ENCODE measurements at places on chromosomes 5 and 9.

GRCh38 chr5:36070687-36071571 lies 4.2 kb upstream of the UGT3A2 start:
- DNase-seq: no peak

DNA sequence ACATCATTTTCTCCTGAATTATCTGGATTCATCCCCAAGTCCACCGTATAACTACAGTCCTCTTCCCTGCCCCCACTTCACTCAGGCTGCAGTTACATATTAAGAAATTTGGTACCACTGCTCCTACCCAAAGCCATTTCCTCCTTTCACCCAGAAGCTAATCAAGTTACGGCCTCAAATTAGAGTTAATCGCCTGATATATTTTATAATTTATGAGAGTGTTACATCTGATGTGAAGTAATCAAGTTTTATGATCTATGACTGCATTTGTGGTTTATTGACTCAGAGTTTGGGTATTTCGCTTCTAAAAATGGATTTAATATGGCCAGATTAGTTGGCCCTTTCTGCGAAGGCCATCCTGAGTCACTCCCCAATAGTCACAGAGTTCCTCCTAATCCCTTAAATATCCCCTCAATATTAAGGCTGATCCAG lies 223.6 kb upstream of the KIF2A start:
- DNase-seq: no peak

- DNase-seq: peak; percentile 41
Observed at GRCh38 chr5:141839015-141839513, 39.1 kb downstream of the PCDH1 start.

DNA sequence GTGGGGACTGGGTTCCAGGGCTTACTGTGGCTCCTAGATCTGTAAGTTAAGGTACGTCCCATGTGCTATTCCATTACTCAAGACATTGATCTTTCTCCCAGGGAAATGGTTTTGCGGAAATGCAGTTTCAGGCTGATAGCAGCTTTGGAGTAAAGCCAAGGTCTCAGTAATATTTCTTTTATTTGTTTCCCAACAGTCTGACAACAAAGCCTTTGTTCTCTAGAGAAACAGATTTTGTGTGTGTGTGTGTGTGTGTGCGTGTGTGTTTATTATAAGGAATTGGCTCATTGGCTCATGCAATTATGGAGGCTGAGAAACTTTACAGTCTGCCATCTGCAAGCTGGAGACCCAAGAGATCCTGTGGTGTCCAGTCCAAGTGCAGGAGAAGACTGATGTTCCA lies 12.1 kb upstream of the POC5 start:
- DNase-seq: no peak

- no peak for DNase-seq
Observed at GRCh38 chr5:110070836-110071235, 381.1 kb downstream of the MAN2A1 start.

GRCh38 chr5:176883700-176884570 lies 15.2 kb downstream of the HK3 start:
- DNase-seq: no peak

GRCh38 chr5:120207129-120207528 lies 257.0 kb upstream of the PRR16 start:
- no peak for DNase-seq

GRCh38 chr9:118561051-118561450 lies 808.2 kb downstream of the BRINP1 start:
- no peak for DNase-seq

GRCh38 chr5:176497852-176498251 lies 39.4 kb downstream of the RNF44 start:
- DNase-seq: no peak

- DNase-seq: no peak
Observed at GRCh38 chr5:174185506-174185905, 140.0 kb downstream of the NSG2 start.

GRCh38 chr5:33509036-33509435 lies 68.3 kb downstream of the TARS1 start:
- DNase-seq: no peak

GRCh38 chr9:130543859-130544258 lies 35.5 kb upstream of the FUBP3 start:
- DNase-seq: no peak

DNA sequence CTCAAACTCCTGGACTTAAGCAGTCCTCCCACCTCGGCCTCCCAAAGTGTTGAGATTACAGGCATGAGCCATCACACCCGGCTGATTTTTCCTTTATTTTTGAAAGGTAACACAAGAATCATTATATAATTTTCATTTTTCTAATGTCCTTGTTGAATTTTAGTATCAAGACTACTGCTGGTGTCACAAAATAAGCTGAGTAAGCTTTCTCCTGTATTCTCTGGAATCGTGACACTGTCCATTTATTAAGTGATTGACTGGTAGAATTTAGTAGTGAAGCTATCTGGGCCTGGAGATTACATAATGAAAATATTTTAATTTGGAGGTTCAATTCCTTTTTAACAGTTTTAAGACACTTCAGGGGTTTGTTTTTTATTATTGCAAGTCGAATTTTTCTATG lies 9.5 kb downstream of the CDK20 start:
- no peak for DNase-seq

DNA sequence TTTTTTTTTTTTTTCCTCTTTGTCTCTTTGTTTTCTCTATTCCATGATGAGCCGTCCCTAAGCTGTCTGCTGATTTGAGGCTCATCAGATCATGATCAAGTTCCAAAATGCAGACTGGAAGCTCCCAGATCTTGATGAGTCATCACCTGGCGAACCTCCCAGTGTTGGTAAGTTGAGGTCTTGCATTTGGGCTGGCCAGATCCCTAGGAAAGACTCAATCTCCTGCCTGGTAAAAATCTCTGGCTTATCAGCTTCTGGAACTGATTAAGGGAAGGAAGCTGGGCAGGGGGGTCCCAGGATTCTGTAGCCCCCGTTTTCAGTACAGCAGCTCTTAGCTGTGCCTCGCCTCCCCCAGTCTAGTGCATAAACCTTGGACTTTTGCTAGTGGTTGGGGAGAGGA lies 69.0 kb downstream of the TSPAN17 start:
- no peak for DNase-seq

GRCh38 chr5:65867542-65868195 lies 58.7 kb upstream of the ERBIN start:
- DNase-seq: no peak

- DNase-seq: no peak
Observed at GRCh38 chr5:140012443-140012842, 30.7 kb downstream of the NRG2 start.

DNA sequence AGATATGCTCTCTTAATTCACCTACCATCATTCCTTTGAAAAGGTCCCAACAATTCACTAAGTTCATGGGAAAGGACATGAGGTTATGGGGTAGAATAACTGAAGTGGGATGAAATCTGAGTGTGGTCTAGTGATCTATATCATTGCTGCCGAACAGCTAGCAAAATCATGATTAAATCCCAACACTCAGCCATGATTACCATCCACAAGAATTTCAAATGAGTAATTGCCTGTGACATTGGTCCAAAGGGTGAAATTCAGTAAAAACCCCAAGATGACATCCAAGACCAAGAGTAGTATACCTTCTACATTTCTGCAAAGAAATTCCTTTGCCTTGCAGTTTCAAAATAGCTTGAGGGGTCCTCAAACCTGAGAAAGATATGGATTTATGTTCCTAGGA lies 225.6 kb downstream of the SPOCK1 start:
- DNase-seq: no peak

DNA sequence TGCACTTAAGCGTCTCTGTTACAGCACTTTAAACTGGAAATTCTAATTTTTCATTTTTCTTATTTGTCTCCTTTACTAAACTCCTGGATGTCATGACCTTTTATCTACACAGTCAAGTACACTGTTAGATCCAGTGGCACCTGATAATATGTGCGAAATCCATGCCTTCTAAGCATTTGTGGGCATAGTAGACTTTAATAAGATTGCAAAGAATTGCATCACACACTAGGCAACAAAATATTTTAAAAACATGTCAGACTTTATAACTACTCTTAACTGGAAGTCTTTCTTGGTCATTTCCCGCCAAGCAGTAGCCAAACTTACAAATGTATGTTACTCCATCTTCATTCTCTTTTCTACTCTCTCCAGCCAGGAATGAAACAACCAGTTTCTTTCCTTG lies 5.0 kb upstream of the SPINK1 start:
- no peak for DNase-seq

GRCh38 chr9:71885467-71885866 lies 25.5 kb downstream of the ABHD17B start:
- no peak for DNase-seq

DNA sequence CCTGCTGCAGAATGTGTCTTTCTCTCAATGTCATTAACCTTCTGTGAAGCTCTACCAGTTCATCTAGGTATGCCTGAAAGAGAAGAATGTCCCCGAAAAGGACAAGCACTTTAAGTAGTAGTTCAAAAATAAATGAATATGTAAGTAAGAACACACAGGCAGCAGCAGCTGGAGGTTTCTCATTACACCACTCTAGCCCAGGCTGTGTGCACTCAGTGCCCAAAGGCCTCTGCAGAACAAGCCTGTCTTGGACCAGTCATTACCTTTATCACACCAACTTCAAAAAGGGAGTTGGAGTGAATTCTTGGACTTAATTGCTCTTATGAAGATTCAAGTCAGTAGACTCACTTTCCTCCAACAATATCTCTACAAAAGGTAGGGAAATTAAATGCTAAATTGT lies 268.8 kb downstream of the MLLT3 start:
- no peak for DNase-seq

GRCh38 chr5:74578356-74579044 lies 62.0 kb downstream of the ENC1 start:
- no peak for DNase-seq

DNA sequence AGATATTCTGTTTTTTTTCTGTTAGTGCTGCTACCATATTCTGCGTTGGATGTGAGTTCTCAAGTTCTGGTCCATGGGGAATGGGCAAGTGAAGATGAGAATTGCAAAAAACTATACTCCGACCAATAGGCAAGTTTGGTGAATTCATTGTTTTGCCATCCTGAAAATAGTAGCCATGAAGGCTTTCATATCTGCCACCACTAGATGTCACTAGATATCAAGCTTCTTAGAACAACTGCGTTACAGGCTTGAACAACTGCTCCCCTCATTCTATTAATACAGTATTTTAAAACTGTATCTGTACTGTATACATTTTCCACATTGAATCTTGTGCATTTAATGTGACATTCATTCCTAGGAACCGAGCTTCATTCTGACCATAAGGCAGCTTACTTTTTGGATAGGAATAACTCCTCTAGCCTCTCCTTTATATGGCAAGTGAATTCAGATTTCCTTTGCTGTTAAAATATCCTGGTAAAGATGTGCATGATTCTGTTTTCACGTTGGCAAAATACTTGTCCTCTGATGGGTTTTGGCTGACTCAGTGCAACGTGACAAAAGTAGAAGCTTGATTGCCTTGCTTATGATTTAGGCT lies 163.6 kb downstream of the SREK1 start:
- peak; percentile 71 for DNase-seq

- DNase-seq: no peak
Observed at GRCh38 chr9:129422843-129423192, 198.1 kb downstream of the C9orf50 start.

- DNase-seq: no peak
Observed at GRCh38 chr5:14429101-14430050, 152.2 kb upstream of the OTULINL start.

GRCh38 chr9:109426626-109427402 lies 71.3 kb downstream of the PTPN3 start:
- DNase-seq: no peak

DNA sequence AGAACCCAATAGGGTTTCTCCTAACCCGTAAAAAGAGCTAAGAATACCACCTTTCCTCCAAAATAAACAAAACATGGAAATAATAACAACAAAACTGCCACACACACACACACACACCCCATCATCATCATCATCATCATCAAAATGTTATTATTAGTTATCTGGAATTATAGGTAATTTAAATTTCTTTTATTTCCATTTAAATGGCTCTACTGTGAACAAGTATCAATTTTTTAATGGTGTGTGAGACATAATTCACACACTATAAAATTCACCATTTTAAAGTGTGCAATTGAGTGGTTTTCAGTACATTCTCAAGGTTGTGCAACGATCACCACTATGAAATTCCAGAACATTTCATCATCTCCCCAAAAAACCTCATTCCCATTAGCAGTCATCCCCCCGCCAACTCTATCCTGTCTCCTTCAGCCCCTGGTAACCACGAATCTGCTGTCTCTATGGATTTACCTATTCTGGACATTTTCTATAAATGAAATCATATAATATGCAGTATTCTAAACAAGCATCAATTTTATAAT lies 172.7 kb downstream of the ROR2 start:
- DNase-seq: no peak

GRCh38 chr5:80759866-80760577 lies 105.2 kb upstream of the DHFR start:
- no peak for DNase-seq

Data from iPS-NIHi11 (cell line).